ENCODE measurements at places on chromosomes 12 and 14.

- DNase-seq = no peak
These were observed 40.1 kb upstream of the PARP11 start for GRCh38 chr12:3913278-3913677.

- no peak for DNase-seq
These were observed 41.3 kb upstream of the CEP83 start for GRCh38 chr12:94500831-94501567.

GRCh38 chr12:132955094-132956010 lies 754 bp downstream of the ZNF605 start:
- no peak for DNase-seq

DNA sequence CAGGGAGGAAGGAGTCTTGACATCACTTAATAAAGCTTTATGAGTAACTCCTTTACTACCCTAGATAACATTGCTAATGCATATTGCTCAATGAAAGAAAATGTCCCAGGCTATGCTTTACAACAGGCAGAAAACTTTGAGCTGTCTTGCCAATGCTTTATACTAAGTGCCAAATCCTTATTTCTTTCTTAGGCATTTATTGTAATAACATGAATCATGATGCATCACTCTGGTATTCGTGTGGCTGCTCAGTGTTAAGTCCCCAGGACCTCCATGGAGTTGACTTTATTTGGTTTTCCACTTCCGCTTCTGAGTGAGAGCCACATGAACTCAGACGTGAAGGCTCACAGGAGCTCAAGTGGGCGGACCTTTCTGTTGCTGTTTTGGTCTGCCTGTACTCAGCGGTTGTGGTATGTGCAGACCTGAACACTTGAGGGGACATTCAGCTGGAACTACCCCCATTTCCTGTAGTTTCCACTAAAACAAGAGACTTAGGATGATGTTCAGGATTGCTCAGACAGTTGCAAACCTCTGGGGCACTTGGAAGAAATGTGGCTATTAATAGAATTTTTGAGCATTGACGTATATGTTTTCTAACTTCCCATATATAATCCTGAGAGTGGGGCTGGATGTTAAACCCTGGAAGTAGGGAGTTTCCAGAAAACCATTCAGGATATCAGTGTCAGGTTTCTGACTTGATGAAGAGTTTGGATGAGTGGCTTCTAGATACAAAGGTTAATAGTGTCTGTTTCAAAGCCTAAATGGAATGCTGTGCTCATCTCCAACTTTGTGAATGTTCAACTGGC lies 258.6 kb downstream of the MSRB3 start:
- DNase-seq = no peak

DNA sequence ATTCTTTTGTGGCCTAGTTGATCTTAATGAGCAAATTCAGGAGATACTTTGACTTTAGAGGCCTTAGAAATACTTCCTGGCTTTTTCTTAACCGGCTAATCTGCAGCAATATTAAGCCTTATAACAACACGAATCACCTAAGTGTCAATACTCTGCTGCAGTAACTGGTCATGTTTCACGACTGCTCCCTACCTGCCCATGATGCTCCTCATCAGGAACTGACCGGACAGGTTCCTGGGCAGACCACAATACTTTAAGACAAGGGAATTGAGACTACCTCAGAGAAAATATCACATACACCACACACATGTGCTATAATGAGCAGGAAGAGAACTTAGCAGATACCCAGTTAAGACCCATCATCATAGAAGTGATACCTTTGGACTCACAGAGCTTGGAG lies 211.9 kb upstream of the BMP4 start:
- no peak for DNase-seq

DNA sequence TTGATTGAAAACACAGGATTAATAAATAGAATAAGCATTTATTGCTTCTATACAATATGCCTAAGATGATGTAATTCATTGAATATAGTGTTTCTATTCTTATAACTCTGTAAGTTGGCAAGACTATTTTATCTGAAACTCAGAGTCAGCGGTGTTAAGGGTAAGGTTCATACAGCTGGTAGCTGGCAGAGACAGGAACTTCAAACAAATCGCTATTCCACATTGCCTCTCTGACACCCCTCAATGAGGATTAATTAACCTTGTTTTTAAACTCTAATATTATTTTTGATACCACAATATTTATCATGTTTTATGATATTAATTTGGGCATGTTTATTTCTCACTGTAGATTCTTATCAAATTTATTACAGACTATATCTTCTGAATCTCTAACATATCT lies 323.4 kb downstream of the ACSS3 start:
- DNase-seq = no peak

DNA sequence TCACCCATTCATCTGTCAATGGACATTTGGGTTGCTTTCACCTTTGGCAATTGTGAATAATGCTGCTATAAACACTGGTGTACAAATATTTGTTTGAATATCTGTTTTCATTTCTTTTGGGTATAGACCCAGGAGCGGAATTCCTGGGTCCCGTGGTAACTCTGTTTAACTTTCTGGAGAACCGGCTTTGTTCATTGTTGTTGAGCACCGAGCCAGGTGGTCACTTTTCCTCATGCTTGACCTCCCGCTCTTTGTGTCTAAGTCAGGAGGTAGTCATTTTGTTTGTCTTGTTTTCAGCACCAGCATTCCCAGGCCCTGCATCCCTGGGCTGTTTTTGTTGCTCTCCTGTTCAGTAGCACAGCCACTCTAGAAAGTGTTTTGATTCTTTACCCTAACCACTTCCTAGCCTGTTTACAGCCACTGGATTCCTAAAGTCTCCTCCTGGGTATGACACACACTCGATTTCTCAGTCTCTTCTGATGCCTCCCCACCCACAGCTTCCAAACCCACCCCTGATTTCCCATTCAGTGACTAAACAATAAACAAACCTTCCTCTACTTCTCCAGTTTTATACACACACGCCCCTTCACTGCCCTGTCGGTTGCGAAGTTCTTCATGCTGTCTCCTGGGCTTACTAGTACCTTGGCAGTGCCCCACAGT lies 37.9 kb downstream of the B4GALNT3 start:
- DNase-seq = no peak

GRCh38 chr14:85415015-85415712 lies 114.8 kb upstream of the FLRT2 start:
- DNase-seq = no peak

DNA sequence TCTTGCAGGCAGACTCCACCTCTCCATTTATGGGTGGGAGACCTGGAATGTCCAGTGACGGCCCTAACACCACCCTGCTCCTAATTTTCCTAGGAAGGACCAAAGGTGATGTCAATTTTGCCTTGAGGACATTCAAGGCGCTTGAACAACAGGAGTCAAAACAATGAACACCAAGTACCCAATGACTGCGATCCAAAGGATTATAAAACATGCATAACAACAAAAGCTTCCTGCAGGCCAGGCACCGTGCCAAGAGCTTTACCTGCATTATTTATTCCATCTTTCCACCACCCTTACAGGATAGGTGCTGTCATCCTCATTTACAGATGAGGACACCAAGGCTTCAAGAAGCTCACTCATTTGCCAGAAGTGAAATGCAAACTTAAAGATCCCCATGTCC lies 15.2 kb upstream of the FOXN3 start:
- no peak for DNase-seq

DNA sequence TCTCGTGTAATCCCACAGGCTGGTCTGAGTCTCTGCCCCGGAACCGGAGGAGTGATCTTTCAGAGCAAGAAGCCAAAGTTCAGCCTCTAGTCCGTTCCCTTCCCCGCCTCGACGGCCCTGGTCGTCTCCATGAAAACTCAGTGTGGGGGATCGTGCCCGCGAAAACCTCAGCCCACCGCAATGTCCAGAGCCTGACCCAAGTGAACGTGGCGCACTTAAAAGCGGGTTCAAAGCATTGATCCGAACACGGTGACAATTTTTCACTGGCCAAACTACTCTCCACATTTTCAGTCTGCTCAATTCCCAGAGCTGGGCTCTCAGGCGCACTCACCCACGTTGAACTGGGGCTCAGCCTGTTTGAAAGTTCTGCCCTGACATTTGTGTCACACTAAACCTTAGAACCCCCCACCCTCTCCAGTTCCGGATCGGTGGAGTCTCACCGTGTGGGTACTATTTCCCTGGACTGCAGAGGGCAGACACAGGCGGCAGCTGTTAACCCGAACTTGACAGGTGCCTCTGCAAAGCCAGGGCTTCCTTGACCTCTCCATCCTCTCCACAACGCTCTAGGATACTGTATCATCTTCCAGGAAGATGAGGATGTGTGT lies 886 bp upstream of the PRICKLE1 start:
- no peak for DNase-seq

- DNase-seq = no peak
These were observed 224.9 kb downstream of the NPAS3 start for GRCh38 chr14:33163600-33163999.

- no peak for DNase-seq
These were observed 70.8 kb downstream of the WNK1 start for GRCh38 chr12:823028-823698.

GRCh38 chr14:100754020-100754419 lies 27.3 kb downstream of the DLK1 start:
- DNase-seq = no peak

GRCh38 chr14:22509751-22510300 lies 79.2 kb downstream of the DAD1 start:
- no peak for DNase-seq

Data from CD8-positive, alpha-beta memory T cell (primary cell).